Activated CD4-positive, alpha-beta T cell treated with anti-CD3 and anti-CD28 coated beads, Interleukin-2, amount 10 ng/mL, durations not matched to agents 7 days and 5 days (primary cell): ENCODE measurements at places on chromosomes 16 and 17. TPM values are rescaled to one million over a fixed set of nuclear protein-coding genes. Genes with fewer than 3 reads are reported as not detected.

DNA sequence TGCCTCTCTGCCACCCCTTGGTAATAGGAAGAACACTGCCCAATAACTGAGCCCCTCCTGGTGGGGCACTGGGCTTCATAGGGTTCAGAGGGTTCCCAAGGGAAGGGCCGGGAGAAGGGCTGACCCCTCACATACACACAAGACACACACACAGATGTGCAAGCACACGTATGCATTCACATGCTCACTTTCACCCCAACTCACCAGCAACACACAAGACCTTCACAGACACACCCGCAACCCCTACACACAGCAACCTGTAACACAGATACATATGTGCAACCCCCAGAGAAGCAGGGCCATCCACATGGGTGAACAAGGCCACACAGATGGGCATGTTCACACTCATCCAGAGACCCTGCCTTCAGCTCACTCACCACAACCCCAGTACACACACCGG lies 225.1 kb downstream of the ZNF423 start:
- DNase-seq: no peak

DNA sequence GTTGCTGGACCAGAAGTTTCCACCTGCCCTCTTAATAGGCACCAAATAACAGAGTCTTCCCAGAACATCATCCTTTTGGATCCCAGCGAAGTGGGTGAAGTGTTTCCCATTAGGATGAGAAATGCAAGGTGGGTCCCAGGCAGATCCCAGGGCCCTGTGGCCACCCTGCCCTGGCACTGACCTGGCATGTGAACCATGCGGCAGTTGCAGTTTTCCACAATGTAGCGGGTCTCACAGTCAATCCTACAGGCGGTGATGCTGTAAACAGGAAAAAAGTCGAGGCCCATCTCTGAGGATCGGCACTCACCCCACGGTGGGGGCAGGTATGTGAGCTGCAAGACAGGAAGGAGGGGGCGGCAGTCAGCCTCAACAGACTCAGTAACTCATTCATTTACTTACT lies 36.4 kb downstream of the SPACA3 start:
- DNase-seq: no peak

GRCh38 chr16:87956365-87957231 lies 5.4 kb downstream of the BANP start:
- peak; percentile 82 for DNase-seq

DNA sequence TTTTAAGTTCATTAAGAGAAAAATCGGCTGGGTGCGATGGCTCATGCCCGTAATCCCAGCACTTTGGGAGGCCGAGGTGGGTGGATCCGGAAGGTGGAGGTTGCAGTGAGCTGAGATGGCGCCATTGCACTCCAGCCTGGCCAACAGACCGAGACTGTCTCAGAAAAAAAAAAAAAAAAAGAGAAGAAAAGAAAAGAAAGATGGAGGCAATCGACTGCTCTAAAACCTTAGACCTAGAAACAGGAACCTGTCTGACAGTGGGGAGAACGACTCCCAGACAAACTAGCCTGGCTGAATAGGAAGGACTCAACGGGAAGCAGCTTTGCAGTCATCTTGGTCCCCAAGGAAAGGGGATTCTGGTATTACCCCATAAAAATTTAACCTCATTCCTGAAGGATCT lies 13.7 kb downstream of the MRC2 start:
- no peak for DNase-seq

CSH2 gene
- not detected for total RNA-seq

TLCD3B gene
- total RNA-seq: 7.1 TPM

CCL5 gene
- 68.7 TPM for total RNA-seq
